ENCODE measurements at places on chromosomes 5 and 9. TPM values are rescaled to one million over a fixed set of nuclear protein-coding genes. Genes with fewer than 3 reads are reported as not detected.

DNA sequence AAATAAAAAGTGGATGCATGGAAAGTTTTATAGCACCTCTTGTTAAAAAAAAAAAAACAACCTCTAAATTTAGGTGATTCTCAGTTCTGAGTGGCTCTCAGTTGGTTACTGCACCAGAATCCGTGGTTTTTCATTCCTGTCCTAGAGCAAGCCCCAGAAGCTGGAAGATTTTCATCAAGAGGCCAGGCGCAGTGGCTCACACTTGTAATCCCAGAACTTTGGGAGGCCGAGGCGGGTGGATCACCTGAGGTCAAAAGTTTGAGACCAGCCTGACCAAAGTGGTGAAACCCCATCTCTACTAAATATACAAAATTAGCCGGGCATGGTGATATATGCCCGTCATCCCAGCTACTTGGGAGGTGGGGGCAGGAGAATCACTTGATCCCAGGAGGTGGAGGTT, 27.2 kb upstream of the SLC9A3 start:
- no peak for DNase-seq

- no peak for DNase-seq
Observed at GRCh38 chr5:88391991-88392390, 123.3 kb upstream of the TMEM161B start.

SMIM33 gene
- polyA plus RNA-seq = not detected

PCDHB10 gene
- polyA plus RNA-seq = 4.8 TPM

- DNase-seq = no peak
Observed at GRCh38 chr5:65479527-65479926, 2.2 kb downstream of the ADAMTS6 start.
